G401 (cell line): ENCODE measurements at places on chromosomes 16 and 17. TPM values are rescaled to one million over a fixed set of nuclear protein-coding genes. Genes with fewer than 3 reads are reported as not detected.

Gene KRTAP3-1
- total RNA-seq: not detected in 2 replicates

DNA sequence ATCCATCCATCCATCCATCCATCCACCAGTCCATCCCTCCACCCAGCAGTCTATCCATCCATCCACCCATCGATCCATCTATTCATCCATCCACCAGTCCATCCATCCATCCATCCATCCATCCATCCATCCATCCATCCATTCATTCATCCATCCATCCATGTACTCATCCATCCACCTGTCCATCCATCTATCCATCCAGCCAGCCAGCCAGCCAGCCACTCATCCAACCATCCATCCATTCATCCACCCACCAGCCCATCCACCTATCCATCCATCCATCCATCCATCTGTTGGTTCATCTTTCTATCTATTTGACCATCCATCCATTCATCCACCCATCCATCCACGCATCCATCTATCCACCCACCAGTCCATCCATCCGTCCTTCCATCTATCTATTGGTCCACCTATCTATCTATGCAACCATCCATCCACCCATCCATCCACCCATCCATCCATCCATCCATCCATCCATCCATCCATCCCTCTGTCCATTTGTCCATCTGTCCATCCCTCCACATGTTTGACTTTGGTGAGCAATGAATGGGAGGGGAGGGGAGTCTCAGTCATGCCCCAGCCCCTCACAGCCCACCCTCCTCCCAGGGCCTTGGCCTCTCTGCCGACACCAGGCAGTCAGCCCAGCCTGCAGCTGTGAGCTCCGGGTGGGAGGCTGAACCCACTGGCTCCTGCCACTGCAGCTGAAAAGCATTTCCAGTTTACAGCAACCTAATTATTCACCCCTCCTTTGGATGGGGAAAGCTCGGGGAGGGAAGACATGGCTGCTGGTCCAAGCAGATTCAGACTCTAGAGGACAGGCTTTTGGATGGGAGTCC, 38.1 kb upstream of the SSTR5 start:
- DNase-seq: no peak

DNA sequence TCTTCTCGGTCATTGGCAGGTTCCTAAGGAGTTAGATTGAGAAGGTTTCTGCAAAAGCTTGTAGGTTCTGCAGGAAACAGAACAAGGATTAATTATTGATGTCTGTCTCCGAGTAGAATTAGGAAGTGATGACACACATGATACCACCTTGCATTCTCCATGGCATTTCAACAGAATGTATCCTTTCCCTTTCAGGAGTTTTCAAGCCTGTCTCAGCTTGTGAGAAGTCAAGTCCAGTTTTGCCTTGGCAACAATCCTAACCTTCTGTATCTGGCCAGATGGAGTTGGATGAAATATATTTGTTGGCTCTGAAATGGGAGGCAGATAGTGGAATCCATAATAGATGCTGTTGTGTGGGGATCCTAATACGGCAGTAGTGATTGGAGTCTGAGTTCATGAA, 235.5 kb downstream of the SHISA9 start:
- no peak for DNase-seq

- no peak for DNase-seq
Measured at GRCh38 chr16:83211711-83212110, 584.9 kb downstream of the CDH13 start.

GRCh38 chr17:63930951-63931575, 1.1 kb downstream of the CD79B start:
- DNase-seq: no peak

DNA sequence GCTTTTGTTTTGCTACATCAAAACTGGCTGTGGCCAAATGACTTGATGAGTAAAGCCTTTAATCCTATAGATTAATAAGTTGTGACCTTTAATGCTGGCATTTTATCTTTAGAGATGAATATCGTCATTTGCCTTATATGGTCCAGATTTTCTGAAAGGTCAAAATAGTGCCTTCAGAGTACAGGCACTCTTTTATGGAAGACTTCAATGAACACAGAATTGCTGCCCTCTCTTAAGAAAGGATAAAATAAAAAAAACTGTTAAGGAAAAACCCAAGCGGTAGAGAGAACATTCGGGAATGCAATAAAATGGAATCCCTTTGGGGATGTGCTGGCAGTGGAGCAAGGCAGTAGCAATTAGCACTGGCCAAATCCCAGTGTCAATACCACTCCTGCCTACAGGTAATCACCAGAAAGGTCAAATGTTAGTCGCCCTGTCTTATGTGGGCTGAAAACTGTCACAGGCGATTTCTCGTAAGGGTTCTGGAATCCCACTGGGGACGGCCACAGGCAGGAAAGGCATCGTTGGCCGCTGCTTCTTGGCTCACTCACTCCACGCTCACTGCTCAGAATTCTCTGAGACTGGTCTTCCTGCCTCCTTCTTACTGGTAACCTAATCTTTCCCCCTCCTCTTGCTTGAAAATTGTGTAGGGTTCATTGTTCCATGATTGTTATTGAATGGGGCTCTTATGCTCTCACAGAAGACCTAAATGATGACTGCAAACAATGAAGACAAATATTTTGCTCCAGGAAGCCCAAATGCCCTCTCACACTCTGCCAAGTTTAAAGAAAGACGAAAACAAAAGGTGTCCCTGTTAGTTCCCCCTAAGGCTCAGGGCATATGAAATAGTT, 45.4 kb upstream of the HSBP1 start:
- no peak for DNase-seq

- no peak for DNase-seq
Measured at GRCh38 chr16:20867585-20867984, 32.6 kb downstream of the DCUN1D3 start.

GRCh38 chr16:66575060-66575459, 4.2 kb upstream of the CMTM2 start:
- DNase-seq: no peak

Gene ERN2
- total RNA-seq: 0.37 and 3.3 TPM in 2 replicates

GRCh38 chr17:71764505-71764904, 356.3 kb upstream of the SOX9 start:
- DNase-seq: no peak

DNA sequence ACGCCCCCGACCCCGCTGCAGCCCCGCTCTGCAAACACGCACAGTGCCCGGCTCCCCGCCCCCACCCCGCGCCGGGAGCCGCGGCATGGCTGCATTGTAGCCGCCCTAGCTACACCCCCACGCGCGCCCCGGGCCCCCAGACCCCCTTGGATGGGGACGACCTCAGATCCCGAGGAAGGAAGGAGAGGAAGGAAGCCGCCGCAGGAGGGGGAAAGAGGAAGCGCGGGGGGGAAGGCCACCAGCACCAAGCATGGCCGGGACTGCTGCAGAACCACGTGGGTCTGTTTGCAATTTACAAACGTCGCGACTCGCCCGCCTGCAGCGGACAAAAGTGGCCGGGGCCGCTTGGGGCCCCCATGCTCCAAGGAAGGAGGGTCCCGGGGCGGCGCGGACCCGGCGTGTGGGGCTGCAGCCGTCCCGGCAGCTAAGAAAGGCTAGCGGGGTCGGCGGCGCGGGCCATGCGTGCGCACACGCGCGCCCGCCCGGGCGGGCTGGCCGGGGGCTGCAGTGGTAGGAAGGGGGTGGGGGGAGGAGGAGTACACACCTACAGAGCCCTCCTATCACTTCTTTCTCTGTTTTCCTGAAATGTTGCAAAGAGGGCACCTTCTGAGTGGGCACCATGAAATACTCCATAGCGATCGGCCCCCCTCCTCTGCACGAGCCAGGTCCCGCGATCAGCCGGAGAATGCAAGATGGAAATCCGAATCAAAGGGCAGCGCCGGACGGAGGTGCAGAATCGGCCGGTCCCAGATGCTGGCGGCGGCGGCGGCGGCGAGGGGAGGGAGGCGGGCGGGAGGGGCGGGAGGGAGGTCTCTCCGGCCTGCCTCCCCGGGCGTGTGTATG, 488 bp downstream of the TFAP4 start:
- DNase-seq: peak; percentile 51

DNA sequence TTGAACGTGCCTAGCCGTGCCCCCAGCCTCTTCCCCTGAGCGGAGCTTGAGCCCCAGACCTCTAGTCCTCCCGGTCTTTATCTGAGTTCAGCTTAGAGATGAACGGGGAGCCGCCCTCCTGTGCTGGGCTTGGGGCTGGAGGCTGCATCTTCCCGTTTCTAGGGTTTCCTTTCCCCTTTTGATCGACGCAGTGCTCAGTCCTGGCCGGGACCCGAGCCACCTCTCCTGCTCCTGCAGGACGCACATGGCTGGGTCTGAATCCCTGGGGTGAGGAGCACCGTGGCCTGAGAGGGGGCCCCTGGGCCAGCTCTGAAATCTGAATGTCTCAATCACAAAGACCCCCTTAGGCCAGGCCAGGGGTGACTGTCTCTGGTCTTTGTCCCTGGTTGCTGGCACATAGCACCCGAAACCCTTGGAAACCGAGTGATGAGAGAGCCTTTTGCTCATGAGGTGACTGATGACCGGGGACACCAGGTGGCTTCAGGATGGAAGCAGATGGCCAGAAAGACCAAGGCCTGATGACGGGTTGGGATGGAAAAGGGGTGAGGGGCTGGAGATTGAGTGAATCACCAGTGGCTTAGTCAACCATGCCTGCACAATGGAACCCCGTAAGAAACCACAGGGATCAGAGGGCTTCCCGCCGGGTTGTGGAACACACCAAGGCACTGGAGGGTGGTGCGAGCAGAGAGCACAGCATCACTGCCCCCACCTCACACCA, 724 bp downstream of the GAA start:
- DNase-seq: peak; percentile 58

DNA sequence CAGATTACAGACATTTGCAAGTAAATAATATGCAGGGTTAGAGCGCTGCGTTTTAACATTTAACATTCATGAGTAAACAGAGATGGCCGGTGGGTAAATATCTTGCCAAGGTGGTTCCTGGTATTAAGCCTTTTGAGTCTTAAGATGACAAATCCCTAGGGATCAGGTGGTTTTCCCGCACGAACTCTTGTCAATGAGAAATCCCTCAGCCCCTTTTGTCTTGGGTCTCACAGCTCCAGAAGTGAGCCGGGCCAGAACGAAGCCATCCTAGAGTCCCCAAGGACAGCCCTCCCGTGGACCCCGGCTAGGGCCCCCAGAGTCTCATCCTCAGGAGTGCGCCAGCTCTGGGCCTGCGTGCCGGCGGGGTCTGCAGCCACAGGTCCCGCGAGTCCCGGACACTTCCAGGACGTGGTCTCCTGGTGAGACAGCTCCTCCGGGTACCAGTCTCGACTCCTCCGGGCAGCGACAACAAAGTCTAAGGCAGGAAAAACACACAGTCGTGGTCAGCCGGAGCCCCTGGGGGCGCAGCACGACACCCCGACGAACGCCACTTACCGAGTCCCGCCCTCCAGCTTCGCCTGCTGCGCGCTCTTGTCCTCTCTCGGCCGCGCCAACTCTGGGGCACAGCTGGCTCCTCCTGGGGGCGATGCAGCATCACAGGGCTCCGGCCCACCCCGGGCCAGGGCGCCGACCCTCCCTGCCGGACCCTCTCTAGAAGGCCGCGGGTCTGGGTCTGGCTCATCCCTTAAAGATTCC, 13.3 kb downstream of the MIS12 start:
- no peak for DNase-seq

DNA sequence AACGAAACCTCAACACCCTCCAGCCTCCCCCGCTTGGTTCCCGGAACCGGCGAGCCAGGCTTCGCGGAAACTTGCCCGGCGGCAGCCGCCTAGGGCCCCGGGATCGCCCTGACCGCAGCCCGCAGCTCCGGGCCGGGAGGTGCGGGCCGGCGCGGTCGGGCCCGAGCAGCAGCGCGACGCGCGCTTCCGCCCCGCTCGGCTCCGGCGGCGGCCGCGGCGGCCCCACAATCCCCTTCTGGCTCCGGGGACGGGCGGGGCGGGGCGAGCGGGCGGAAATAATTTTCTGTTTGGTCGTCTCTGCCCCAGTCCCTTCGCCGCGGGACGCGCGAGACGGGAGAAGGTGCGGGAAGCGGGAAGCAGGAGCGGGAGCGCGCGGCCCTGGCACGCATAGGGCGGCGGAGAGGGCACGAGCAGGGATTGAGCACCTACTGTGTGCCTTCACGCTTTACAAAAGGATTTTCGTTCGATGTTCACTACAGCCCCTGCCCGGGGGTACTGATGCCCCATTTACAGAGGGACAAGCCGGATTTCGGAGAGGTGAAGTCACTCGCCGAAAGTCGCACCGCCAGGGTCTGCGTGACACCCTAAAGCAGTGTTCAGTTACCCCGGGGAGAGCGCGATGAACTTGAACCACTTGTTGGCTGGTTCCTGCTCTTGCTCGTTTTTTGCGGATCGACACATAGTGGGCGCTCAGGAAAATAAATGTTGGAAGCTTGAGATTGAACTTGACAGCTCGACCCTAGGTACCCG, 2.7 kb upstream of the MLLT6 start:
- DNase-seq: peak; percentile 86

DNA sequence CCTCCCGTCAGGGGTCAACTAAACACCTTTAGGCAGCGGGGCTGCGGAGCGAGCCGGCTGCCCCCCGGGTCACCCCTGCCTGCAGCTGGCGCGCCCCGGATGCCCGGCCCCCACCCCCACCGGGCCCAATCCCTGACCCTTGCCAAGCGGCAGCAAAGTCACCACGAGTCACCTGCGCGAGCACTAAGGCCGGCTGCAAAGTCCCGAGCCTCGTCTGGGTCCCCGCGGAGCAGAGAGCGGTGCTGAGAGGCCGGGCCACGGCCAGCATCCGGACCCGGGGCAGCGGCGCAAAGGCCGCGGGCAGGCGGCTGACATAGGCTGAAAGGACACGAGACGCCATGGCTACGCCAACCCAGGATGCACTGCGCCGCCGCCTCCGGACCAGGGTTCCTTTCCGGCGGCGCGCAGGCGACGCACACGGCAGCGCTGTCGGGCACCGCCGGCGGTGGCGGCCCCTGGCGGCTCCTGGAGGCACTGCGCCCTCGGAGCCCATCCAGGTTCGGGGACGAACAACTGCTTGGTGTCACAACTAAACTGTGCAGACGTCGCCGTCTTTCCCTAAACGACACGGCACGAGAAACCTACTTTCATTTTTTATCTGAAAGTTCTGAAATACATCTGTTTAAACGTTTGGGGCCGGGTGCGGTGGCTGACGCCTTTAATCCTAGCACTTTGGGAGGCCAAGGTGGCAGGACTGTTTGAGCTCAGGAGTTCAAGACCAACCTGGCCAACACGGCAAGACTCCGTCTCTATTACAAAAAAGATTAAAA, at the start of gene NDUFAB1:
NDUFAB1 (minus strand) TSS at position 366 of the 770 bp plus-strand sequence; CDS start at position 340, 26 bp downstream.
- peak; percentile 88 for DNase-seq

Gene CA10
- total RNA-seq: not detected in 2 replicates

Gene TMC7
- 1.2 and 2.4 TPM in 2 replicates for total RNA-seq

Gene PTX4
- 0.61 TPM in 1 of 2 replicates, not detected in the other for total RNA-seq

DNA sequence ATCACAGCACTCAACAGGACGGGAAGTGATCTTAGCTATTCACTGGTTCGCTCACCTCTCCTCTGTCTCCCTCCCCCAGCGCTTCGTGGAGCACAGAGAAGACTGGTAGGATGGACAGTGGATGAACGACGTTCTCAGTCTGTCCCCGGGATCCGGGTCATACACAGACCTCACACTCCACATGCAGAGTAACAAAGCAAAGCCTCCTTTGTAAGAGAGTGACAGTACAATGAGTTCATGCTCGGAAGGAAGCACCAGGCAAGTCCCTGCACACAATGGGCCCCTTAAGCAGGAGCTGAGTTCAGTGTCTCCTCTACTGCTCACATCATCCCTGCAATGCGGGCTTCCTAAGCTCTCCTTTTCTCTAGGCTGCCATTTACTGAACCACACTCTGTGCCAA, 356.9 kb downstream of the C16orf95 start:
- DNase-seq: no peak

Gene SLC6A2
- not detected in 2 replicates for total RNA-seq

GRCh38 chr17:61487989-61488595, 35.9 kb downstream of the TBX4 start:
- DNase-seq: no peak

Gene TLCD3B
- total RNA-seq: 1.3 TPM in 1 of 2 replicates, not detected in the other

Gene OR3A3
- not detected in 2 replicates for total RNA-seq

- DNase-seq: peak; percentile 67
Measured at GRCh38 chr16:19029980-19030379, 37.4 kb upstream of the COQ7 start.
